ENCODE measurements at places on chromosomes 12 and 14.

DNA sequence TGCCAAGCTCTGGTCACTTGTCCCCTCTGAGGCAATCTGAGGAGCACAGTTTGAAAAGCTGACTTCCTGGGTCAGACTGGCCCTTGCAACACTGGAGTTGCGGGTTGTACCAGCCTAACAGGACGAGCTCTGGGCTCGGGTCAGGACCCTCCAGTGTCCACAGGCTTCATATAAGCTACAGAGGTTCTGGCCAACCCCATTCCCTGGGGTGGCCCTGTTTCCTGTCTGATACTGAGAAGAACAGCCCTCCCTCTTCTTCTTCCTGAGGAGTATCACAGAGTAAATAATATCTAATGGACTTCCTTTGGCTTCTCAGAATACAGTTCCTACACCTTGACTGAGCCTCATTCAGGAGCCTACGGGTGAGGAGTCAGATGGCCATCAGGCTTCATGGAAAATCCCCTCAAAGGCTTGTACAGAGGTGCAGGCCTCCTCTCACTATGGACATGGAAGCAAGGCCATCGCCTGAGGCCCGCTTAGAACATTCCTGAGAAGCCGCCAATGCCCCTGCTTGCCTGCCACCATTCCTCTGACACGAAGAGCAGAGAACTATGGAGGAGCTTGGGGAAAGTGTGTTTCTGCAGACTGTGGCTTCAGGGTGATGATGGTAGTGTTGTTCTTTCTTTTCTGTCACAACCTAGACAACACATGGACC, 28.5 kb upstream of the ANO2 start:
- DNase-seq, result no peak

- DNase-seq, result no peak
Measured at GRCh38 chr12:108697905-108698304, 33.4 kb downstream of the CORO1C start.

DNA sequence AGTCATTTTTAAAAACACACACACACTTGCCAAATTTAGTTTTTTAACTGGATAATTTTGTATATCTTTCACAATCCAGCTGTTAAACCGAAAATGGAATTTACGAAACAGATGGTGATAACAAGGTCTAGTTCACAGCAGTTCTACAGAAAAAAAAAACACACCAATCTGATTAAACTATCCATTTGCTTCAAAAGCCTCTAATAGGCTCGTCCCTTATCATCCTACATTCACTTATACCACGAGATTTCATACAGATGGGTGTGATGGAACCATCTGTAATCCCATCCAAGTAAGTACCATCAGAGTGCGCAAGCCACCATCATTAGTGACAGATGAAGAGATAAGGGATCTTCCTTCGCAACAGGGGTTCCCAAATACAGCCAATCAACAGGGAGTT, 20.1 kb downstream of the GCH1 start:
- no peak for DNase-seq

GRCh38 chr12:31650918-31651317, 8.6 kb upstream of the ETFBKMT start:
- DNase-seq, result no peak

DNA sequence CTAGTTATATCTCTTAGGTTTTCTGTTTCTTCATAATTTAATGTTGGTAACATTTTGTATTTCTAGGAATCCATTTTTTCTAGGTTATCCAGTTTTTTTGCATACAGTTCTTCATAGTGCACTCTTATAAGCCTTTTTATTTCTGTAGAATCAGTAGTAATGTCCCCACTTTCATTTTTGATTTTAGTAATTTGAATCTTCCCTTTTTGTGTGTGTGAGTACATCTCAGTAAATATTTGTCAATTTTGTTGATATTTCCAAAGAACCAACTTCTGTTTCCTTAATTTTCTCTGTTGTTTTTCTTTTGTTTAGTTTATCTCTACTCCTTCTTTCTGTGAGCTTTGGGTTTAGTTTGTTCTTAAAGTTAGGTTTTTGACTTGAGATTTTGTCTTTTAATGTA, 507.3 kb upstream of the RGS6 start:
- DNase-seq, result no peak
